ENCODE measurements at places on chromosomes 2 and 18. TPM values are rescaled to one million over a fixed set of nuclear protein-coding genes. Genes with fewer than 3 reads are reported as not detected.

ITPRIPL1 gene
- total RNA-seq, result 16.1 TPM

GLI2 gene
- total RNA-seq, result 46.9 TPM

CCT4 gene
- 342 TPM for total RNA-seq

TANC1 gene
- total RNA-seq, result 7.8 TPM

COLEC11 gene
- 0.47 TPM for total RNA-seq

DNA sequence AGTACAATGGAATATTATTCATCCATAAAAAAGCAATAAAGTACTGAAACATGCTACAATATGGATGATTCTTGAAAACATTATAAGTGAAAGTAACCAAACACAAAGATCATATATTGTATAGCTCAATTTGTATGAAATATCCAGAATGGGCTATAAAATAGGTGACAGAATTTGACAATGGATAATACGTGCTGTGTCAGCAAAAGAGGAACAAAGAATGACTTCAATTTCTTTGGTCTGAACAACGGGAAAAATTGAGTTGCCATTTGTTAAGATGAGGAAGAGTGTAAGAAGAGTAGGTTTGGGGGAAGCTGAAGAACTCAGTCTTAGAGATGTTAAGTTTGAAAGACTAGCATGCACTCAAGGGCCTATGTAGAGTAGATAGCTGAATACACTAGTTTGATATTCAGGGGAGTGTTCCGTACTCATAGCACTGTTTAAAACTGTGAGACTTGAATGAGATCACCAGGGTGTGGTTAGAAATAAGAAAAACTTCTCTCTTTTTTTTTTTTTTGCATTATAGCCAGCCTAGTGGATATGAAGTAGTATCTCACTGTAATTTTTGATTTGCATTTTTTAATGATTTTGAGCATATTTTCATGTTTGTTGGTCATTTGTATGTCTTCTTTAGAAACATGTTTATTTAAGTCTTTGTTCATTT is 213.6 kb downstream of the NR4A2 start:
- H3K27ac ChIP-seq, result no peak overlapping the region
- H3K4me3 ChIP-seq, result no peak overlapping the region
- no peaks in the 10 kb centered on the region for H3K36me3 ChIP-seq
- H3K4me1 ChIP-seq, result no peaks in the 10 kb centered on the region
- no peak for DNase-seq
- no peaks in the 10 kb centered on the region for H3K27me3 ChIP-seq

DNA sequence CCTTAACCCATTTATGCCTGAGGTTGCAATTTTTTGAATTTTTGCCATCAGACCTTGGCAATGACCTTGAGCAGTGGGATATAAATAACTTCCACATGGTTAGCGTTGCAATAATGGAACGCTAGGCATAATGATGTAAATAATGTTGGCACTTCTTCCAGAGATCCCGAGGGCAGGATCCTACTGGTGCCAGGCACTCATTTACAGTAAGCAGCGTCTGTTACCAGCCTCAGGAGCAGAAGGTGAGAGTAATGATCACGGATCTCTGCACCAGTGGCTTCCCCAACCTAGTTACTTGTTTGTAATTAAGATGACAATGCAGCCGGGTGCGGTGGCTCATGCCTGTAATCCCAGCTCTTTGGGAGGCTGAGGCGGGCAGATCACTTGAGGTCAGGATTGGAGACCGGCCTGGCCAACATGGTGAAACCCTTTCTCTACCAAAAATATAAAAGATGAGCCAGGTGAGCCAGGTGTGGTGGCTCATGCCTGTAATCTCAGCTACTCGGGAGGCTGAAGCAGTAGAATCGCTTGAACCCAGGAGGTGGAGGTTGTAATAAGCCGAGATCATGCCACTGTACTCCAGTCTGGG is 41.9 kb downstream of the CPO start:
- DNase-seq, result no peak
- no peaks in the 10 kb centered on the region for H3K27me3 ChIP-seq
- no peak overlapping the region for H3K27ac ChIP-seq
- H3K4me3 ChIP-seq, result no peak overlapping the region
- no peaks in the 10 kb centered on the region for H3K36me3 ChIP-seq

GRCh38 chr2:53067056-53067455 is 700.5 kb upstream of the CHAC2 start:
- H3K27ac ChIP-seq, result no peak overlapping the region
- H3K4me1 ChIP-seq, result no peaks in the 10 kb centered on the region
- H3K27me3 ChIP-seq, result no peaks in the 10 kb centered on the region
- H3K36me3 ChIP-seq, result no peaks in the 10 kb centered on the region
- no peak overlapping the region for H3K4me3 ChIP-seq
- DNase-seq, result no peak

DNA sequence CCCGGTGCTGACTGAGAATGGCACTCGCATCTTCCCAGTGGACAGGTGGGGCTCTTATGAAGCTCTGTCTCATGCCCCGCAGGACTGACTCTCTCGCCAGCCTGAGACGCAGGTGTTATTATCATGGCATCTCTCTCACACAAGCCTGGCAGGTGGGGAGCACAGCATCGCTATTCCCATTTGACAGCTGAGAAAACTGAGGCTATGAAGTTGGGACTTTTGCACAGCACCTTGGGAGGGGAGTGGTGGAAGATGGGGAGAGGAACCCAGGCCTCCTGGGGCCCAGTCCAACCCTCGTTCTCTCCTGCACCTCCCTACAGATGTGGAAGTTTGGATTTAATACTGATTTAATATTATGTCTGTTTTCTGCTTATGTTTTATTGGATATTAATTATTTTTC is 9.0 kb upstream of the NTSR2 start:
- DNase-seq, result no peak
- H3K27ac ChIP-seq, result no peak overlapping the region
- no peak overlapping the region for H3K4me3 ChIP-seq
- no peaks in the 10 kb centered on the region for H3K27me3 ChIP-seq
- H3K4me1 ChIP-seq, result peaks cover 3% of the 10 kb centered on the region

DNA sequence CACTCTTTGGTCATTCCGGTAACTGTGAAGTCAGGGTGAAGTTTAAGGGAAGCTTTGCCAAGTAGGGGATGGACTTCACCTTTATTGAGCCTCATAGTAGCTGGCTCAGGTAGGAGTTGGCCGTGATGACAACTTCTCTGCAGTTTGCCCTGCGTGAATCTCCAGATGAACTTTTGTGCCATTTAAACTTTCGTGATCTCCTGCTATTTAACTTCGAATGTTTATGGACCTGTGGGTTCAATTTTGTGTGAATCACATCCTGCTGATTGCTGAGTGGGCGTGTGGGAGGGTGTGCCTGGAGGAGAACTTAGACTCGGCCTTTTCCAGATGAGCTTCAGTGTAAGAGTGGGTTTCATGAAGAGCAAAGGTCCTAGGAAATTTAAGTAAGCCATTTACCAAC is 4.2 kb downstream of the UGT1A1 start:
- H3K27me3 ChIP-seq, result no peaks in the 10 kb centered on the region
- no peaks in the 10 kb centered on the region for H3K4me1 ChIP-seq
- H3K36me3 ChIP-seq, result no peaks in the 10 kb centered on the region
- H3K27ac ChIP-seq, result no peak overlapping the region
- H3K4me3 ChIP-seq, result no peak overlapping the region
- no peak for DNase-seq
